Gastroesophageal sphincter (tissue), 4 donors: ENCODE measurements at places on chromosomes 7 and 10. TPM values are rescaled to one million over a fixed set of nuclear protein-coding genes. Genes with fewer than 3 reads are reported as not detected.

DNA sequence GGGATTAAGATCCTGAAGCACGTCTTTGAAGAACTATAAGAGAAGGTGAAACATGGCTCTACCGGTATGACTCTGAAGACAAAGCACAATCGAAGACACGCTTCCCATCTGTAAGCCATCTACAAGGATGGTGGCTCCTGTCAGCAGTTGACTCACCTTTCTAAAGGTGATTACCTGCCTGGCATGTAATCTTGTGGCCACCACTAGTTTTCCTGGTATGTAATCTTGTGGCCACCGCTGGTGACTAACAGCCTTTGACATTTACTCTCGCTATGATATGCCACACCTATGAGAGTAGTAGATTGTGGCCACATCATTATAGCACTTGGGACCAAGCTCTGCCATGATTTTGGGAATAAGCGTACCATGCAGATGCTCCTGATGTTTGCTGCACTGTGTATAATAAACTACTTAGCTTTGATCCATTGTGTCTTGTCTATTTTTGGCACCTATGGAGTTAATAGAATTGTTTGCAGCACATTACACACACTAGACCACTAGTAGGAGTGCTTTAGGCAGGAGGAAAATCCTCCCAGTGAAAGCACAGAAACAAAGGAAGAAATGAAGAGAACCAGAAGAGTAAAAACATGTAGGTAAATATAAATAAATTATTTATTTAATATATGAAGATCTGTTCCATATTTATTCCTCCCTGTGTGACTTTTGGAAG is 59.8 kb downstream of the VAX1 start:
- no peak overlapping the region for H3K4me3 ChIP-seq
- H3K36me3 ChIP-seq = no peaks in the 10 kb centered on the region
- no peaks in the 10 kb centered on the region for H3K4me1 ChIP-seq
- peaks cover 11% of the 10 kb centered on the region for H3K27me3 ChIP-seq
- ATAC-seq = no peak

DNA sequence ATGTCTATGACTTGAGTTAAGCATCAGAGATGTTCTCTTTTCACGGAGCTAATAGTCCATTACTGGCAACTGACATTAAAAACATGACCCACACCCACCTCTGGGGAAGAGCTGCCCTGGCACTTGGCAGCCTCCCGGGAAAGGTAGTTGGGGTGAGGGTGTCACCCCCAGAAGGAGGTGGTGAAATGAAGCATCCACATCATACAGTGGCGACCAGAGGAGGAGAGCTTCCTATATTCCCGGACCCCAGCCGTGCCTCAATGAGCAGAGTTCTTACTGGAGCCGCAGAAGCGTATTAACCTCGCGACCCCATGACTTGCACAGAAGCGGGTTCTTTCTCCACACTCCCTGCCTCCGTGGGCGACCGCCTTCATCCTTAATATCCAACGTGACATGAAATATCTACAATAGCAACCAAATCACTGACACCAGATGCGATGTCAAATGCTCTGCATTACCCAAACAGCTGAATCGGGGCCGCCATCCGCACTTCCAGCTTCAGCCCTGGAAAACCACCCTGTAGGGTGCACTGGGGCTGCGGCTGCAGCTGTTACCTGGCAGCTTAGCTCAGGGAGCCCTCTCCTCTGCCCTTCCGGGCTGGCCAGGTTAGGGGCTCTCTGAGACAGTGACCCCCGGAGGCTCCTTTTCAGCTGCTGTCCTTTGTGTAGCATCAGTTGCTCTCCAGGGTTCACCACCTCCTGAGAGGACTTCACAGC is 103.1 kb upstream of the PARD3 start:
- H3K27me3 ChIP-seq = no peaks in the 10 kb centered on the region
- H3K27ac ChIP-seq = no peak overlapping the region
- no peaks in the 10 kb centered on the region for H3K4me1 ChIP-seq
- ATAC-seq = no peak
- H3K36me3 ChIP-seq = no peaks in the 10 kb centered on the region
- no peak overlapping the region for H3K4me3 ChIP-seq

GRCh38 chr7:106010331-106010730 is 47.3 kb downstream of the CDHR3 start:
- H3K4me1 ChIP-seq = peaks cover 40% of the 10 kb centered on the region
- no peaks in the 10 kb centered on the region for H3K27me3 ChIP-seq
- no peak for ATAC-seq
- no peaks in the 10 kb centered on the region for H3K36me3 ChIP-seq

DNA sequence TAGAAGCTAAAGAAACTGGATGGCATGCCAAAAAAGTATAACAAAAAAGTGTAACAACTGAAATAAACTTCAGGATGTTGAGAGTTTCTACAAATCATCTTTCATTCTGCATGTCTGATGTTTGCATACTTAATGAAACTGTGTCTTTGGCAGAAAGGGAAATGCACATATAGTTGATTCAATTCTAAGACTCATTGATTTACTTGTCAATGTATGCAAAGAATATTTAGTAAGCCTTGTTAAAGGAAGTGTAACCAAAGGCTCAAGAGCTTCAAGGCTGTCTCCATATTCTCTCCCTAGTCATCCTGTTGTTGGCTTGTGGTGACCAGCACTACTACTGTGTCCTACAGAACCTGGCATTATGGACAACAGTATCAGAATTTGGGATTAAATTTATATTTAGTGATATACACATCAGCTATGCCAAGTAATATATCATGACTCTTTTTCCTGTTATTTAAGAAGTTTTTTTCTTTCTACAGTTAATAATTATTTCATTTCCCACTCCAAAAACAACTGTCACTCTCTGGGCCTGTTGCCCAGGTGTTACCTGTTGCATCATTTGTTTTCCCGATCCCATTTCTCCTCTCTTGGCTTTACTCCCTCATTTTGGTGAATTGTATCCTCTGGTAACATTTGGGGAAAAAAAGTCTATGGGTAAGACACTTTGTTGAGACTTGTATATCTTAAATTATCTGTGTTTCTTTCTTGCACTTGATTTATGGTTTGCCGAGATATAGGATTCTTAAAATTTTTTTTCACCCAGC is 226.6 kb upstream of the BMPER start:
- H3K4me3 ChIP-seq = no peak overlapping the region
- H3K36me3 ChIP-seq = no peaks in the 10 kb centered on the region
- H3K27ac ChIP-seq = no peak overlapping the region
- ATAC-seq = no peak
- H3K27me3 ChIP-seq = no peaks in the 10 kb centered on the region

DNA sequence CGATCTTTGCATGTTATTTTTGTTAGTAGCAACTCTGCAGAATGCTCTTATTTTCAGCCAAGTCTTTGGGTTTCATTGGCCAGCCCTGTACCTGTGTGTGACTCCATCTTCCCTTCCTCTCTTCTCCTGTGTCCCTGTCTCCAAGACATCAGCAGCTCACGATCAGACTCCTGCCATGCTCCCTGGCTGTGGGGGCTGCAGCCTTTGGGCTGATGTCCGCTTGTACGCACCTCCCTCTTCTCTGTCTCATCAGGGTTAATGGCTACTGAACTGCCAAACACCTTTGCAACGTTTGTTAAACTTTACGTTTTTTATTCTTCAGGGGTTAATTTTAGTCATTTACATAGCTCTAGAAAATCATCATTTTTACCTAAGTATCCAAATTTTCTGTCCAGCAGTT is 103.5 kb upstream of the RET start:
- peaks cover 41% of the 10 kb centered on the region for H3K27me3 ChIP-seq
- H3K27ac ChIP-seq = no peak overlapping the region
- ATAC-seq = no peak
- no peak overlapping the region for H3K4me3 ChIP-seq
- H3K36me3 ChIP-seq = no peaks in the 10 kb centered on the region
- no peaks in the 10 kb centered on the region for H3K4me1 ChIP-seq

- no peaks in the 10 kb centered on the region for H3K4me1 ChIP-seq
- no peak overlapping the region for H3K4me3 ChIP-seq
- H3K27ac ChIP-seq = no peak overlapping the region
- peaks cover 30% of the 10 kb centered on the region for H3K27me3 ChIP-seq
- H3K36me3 ChIP-seq = no peaks in the 10 kb centered on the region
Observed at GRCh38 chr10:43344051-43344450, 27.4 kb upstream of the FXYD4 start.

GRCh38 chr7:116380025-116380424 is 119.5 kb upstream of the CAV2 start:
- peak overlapping the region; percentile 22 for H3K27ac ChIP-seq
- H3K27me3 ChIP-seq = no peaks in the 10 kb centered on the region
- no peaks in the 10 kb centered on the region for H3K4me1 ChIP-seq
- H3K4me3 ChIP-seq = no peak overlapping the region

DNA sequence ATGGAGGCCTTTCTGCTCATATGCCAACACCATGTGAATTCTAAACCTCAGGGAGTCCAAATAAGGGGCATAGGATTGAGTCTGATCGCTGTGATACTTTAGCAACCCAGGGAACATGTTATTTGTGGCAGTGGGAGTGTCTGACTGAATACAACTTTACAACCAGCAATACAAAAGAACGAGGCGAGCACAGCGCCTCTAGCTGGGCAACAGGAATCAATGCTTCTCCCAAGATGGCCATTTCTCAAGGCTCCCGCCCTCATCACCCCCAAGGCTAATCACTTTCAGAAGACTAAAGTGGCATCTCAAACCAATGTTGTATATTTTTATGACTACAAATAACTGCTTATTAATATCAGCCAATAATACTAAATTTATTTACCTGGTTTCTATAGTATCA is 28.1 kb downstream of the YWHAG start:
- no peak overlapping the region for H3K4me3 ChIP-seq
- H3K27ac ChIP-seq = no peak overlapping the region
- no peak for ATAC-seq
- no peaks in the 10 kb centered on the region for H3K27me3 ChIP-seq

GRCh38 chr7:20113427-20114027 is 103.7 kb downstream of the MACC1 start:
- H3K27ac ChIP-seq = no peak overlapping the region
- peaks cover 3% of the 10 kb centered on the region for H3K4me1 ChIP-seq
- H3K36me3 ChIP-seq = no peaks in the 10 kb centered on the region
- H3K4me3 ChIP-seq = no peak overlapping the region

DNA sequence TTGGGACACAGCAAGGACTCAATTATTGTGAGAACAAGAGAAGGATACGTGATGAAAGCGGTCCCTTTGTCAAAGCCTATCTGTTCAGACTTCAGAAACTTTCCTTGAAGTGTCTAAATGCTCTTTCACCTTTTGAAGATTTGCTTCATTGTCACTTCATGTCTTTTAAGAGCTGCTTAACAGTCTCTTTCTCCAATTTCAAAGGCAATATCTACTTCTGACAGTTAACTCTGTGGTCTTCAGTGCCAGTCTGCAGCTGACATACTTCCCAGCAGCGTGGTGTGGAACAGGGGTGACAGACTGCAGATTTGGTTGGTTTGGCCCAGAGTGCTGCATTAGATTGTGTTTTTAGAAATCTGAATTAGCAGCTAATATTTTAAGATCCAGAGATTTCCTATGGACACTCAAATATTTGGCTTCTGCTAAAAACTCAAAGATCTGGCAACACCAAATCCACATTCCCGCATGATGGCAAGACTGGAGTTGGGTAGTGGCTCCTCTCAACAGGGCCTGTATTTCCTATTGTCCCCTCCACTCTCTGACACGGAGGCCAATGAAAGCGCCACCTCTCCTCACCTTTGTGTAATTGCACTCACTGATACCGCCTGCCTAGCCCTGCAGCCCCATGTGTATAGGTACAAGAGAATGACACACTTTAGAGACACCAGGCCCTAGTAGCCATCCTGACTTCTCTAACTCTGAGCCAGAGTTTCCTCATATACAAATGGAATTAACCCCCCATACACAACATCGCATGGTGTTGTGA is 11.5 kb downstream of the SCRN1 start:
- no peak overlapping the region for H3K4me3 ChIP-seq
- peaks cover 64% of the 10 kb centered on the region for H3K4me1 ChIP-seq
- no peak for ATAC-seq
- H3K27me3 ChIP-seq = no peaks in the 10 kb centered on the region

- ATAC-seq = peak; percentile 64
- no peaks in the 10 kb centered on the region for H3K27me3 ChIP-seq
- peak overlapping the region; percentile 38 for H3K27ac ChIP-seq
Observed at GRCh38 chr10:88152728-88153133, 289.3 kb downstream of the PTEN start.

GRCh38 chr10:88913788-88914187 is 33.7 kb downstream of the STAMBPL1 start:
- no peaks in the 10 kb centered on the region for H3K36me3 ChIP-seq
- H3K4me3 ChIP-seq = no peak overlapping the region
- H3K4me1 ChIP-seq = no peaks in the 10 kb centered on the region
- peak overlapping the region; percentile 13 for H3K27ac ChIP-seq

- ATAC-seq = no peak
- H3K4me1 ChIP-seq = peaks cover 36% of the 10 kb centered on the region
- peak overlapping the region; percentile 49 for H3K4me3 ChIP-seq
- H3K27me3 ChIP-seq = peaks cover 100% of the 10 kb centered on the region
Observed at GRCh38 chr7:23468526-23469149, 1.7 kb downstream of the IGF2BP3 start.

- peak; percentile 75 for ATAC-seq
- H3K27me3 ChIP-seq = no peaks in the 10 kb centered on the region
- H3K4me3 ChIP-seq = peak within 1 kb of the TSS; percentile 53
- no peaks in the 10 kb centered on the region for H3K36me3 ChIP-seq
- H3K4me1 ChIP-seq = peaks cover 45% of the 10 kb centered on the region
- peak within 1 kb of the TSS; percentile 97 for H3K27ac ChIP-seq
Observed at GRCh38 chr7:99143853-99144672, at the start of gene SMURF1. Gene SMURF1 (minus strand): TSS chr7:99144108. CDS start chr7:99143780, 328 bp downstream.

DNA sequence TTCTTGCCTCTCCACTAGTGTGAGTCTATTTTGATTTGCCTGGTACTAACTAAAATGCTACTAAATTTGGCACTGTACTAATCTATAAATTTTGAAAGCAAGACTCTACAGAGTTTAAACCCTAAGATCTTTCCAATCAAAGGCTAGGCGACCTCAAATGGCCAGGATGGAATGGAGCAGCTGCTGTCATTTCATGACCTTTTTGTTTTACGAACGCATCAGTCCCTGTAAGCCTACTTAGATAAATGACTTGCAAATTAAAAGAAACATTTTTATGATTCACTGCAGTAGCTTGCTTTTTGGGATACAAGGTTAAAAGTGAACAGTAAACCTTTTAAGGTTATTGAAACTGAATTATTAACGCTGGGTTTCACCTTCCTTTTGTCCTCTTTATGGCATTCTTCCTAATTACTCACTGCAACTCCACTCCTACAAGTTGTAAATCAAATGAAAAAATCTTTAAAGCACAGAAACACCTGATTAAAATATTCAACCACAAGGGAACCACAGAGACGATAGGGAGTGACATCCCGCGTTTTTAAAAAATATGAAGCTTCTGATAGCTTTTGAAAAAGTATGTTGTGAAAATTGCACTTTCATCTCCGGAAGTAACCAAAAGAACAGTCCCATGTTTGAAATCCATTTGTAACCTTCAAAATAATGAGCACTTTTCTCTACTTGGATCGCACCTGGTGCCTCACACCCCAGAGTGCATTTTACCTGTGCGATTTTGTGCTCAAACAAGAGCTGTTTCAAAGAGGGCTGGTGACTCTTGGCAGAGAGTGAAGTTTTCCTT is 595.1 kb downstream of the PARD3 start:
- no peaks in the 10 kb centered on the region for H3K36me3 ChIP-seq
- ATAC-seq = no peak
- H3K27ac ChIP-seq = no peak overlapping the region
- H3K27me3 ChIP-seq = no peaks in the 10 kb centered on the region
- H3K4me3 ChIP-seq = no peak overlapping the region

Gene ICA1
- 11.7 TPM for total RNA-seq

Gene PNLIPRP1
- total RNA-seq = not detected

Gene ETV1
- 4.3 TPM for total RNA-seq

Gene AKR1C3
- 14.3 TPM for total RNA-seq

Gene UCMA
- not detected for total RNA-seq
